Keratinocyte (primary cell): ENCODE measurements at places on chromosomes 6 and 20.

DNA sequence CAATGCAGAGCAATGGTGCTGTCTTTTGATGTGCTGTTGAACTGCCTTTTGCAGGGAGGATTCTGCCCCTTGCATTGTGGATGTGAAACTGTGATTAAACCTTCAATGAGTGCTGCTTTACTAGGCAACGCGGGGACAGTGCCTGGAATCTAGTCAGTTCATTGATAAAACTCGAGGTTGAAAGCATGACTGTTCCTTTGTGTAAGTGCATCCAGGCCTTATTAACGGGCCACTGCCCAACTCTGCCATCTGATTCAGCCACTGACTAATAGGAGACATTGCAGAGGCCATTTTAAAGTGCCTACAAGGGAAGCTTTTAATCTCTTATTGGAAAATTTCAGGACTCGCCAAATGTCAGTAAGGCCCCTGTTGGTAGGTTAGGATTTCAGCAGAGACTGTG lies 49.3 kb downstream of the SLC35F1 start:
- DNase-seq: no peak

- no peak for DNase-seq
Measured at GRCh38 chr6:116580198-116580597, 8.9 kb downstream of the RWDD1 start.

GRCh38 chr20:59385480-59385879 lies 85.1 kb downstream of the EDN3 start:
- DNase-seq: no peak

DNA sequence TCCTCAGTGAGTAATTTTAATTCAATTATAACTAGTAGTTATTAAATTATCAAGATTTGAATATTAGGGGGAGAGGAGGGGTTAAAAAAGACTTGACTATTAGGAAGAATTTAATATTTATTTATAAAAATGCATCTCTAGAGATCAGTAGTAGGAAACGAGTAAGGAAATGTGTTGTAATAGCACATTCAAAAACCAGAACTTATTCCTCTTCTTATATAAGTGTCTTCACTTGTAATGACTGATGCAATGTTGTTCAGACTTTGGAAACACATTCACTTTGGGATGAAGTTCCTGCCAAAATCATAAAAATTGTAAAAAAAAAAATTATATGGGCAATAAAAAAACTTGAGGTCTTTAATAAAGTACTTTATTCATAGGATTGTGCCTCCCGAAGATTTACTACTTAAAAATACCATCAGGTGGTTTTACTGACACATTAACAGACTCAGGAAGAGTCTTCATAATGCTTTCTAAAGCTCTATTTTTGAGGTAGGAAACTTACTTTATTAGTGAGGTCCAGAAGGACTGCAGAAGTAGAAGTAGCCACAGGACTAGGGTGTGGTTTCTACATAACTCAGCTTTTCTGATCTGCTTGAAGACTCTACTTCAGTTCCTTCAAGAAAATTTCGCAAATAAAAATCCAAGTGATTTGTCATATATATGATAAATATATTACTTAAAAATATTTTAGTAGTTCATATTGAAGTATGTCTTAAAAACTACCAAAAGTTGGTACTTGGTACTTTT lies 59.8 kb downstream of the CCDC170 start:
- DNase-seq: no peak

GRCh38 chr20:48684501-48685041 lies 143.2 kb downstream of the PREX1 start:
- DNase-seq: no peak

- no peak for DNase-seq
Measured at GRCh38 chr6:64815718-64816117, 891.3 kb downstream of the EYS start.

GRCh38 chr20:60085551-60086132 lies 127.4 kb downstream of the CDH26 start:
- no peak for DNase-seq

DNA sequence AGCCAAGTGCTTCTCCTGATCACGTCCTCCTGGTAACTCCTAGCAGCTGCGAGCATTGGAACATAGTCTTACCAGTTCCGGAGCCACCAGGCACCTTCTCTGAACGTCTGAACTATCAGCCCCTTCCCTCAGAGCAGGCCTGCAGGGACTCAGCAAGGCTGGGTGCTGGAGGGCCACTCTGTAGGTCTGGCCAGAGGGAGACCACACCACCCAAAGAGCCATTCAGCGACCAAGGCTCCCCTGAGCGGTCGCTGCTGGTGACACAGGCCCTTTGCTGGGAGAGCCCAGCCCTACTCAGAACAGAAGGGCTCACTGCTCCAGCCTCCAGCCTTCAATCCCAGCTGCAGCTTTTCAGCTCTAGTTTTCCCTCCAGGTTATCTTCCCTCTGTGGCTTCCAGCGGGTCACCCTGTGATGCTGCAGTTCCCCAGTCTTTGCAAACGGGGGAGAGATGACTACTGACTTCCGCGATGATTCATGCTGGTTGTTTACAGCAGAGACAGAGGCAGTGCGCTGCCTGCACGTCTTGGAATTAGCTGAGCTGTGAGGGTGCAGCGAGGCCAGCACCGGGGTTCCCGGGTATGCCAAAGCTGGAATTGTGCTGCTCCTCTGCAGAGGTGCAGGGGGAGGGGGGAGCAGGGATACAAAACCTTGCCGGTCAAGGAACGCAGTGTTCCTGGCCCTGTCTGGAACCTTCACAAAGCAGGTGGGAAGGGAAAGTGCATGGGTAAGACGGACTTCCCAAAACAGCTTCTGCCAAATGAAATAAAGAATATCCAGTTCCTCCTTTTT lies 161.4 kb downstream of the LY86 start:
- DNase-seq: no peak

DNA sequence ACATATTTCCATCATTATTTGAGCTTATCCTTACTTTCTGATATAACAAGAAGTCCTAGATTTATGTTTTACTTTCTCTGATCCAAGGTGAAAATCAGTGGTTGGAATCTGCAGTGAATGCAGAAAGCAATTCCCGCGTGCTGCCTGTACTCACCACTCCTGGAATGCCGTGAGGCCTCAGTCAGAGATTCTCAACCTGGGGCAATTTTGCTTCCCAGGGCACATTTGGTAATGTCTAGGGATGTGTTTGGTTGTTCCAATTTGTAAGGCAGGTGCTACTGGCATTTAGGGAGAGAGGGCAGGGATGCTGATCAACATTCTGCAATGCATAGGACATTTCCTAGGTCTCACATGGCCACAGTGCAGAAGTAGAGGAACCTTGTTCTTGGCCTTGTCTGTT lies 23.9 kb downstream of the CST4 start:
- no peak for DNase-seq

- DNase-seq: no peak
Measured at GRCh38 chr20:34350095-34350494, 13.0 kb upstream of the ITCH start.

DNA sequence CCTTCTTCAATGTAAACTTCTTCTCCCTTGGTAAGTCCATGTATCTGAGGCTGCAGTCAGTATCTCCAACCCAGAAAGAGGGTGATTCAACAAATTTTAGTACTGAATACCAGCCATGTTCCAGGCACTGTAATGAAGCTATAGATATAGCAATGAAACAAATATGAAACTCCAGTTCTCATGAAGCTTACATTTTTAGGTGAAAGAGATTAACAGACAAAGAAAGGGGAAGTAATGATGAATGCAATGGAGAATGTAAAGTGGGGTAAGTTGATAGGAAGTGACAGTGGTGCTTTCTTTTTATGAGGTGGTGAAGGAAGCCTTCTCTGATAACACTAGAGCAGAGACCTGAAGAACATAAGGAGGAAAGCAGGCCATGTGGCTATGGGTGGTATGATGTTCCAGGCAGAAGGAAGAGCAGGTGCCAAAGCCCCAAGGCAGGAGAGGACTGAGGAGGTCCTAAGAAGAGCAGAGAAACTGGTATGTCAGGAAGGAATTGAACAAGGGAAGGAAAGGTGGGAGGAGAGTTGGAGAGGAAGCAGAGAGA lies 143.6 kb downstream of the TFAP2B start:
- DNase-seq: no peak

- no peak for DNase-seq
Measured at GRCh38 chr6:75735491-75736186, 13.4 kb upstream of the MYO6 start.

- DNase-seq: peak; percentile 38
Measured at GRCh38 chr20:17995967-17996819, 27.4 kb downstream of the MGME1 start.

DNA sequence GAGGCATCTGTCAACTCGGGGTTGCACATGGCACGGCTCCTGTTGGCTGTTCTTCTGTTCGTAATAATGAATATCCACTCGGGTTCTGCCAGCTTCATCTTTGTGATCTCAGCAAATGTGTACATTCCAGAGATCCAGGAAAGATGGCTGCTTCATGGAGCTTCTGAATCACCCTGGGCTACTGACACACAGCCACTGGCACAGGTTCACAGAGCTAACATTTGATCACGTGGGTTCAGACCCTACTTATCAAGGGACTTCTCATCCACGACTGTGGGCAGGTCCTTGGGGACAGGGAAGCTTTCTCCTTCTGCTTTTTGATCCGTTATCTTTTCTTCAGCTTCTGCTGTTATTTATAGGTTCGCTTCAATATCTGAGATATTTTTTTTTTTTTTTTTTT lies 18.1 kb downstream of the PPP1R3G start:
- no peak for DNase-seq

DNA sequence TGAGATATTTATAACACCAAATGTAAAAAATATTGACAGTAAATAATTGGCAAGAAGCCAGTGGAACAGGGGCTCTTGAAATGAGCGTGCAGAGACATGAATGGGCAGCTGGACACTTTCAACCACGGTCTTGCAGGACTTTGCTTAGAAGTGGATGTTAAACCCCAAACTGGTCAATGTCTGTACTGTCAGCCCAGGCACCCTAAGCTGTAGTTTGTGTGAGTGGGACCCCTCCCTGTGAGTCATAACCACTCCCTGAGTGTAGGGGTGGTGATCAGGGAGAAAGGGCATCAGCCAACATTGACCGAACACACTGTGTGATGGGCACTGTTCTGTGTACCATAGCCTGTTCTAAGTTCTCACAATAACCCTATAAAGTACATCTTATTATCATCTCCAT lies 108.6 kb downstream of the FIG4 start:
- no peak for DNase-seq

GRCh38 chr6:132215805-132216204 lies 185.5 kb downstream of the MOXD1 start:
- DNase-seq: no peak

DNA sequence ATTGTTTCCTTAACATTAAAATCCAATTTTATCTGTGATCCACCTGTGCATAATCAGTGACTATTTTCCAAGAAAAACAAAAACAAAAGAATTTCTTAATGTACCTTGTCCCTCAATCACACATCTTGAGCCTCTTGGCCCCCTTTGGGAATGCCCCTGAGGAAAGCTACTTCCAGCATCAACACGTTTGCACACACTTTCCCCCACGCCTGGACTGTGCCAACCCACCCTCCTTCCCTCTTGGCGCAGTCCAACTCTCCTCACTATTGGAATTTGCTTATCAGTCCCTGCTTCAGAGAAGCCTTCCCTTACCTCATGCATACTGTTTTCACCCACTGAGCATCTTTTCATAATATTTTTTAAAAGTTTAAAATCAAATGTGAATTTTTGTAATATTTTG lies 389.4 kb upstream of the NRSN1 start:
- DNase-seq: no peak

DNA sequence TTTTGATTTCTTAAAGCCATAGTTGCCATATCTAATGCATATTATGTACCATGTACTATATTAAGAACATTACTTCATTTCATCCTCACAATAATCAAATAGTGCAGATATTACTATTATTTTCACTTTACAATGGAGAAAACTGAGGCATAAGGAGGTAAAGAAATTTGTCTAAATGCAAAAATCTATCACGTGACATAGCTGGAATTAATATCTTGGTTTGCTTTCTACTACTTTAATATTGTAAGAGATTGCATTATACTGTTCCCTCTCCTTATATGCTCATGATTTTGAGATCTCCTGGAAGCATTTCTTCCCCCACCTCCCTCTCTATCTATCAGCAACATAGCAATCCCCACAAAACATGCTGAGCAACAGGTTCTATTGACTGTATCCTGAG lies 330.8 kb upstream of the SPTLC3 start:
- no peak for DNase-seq

DNA sequence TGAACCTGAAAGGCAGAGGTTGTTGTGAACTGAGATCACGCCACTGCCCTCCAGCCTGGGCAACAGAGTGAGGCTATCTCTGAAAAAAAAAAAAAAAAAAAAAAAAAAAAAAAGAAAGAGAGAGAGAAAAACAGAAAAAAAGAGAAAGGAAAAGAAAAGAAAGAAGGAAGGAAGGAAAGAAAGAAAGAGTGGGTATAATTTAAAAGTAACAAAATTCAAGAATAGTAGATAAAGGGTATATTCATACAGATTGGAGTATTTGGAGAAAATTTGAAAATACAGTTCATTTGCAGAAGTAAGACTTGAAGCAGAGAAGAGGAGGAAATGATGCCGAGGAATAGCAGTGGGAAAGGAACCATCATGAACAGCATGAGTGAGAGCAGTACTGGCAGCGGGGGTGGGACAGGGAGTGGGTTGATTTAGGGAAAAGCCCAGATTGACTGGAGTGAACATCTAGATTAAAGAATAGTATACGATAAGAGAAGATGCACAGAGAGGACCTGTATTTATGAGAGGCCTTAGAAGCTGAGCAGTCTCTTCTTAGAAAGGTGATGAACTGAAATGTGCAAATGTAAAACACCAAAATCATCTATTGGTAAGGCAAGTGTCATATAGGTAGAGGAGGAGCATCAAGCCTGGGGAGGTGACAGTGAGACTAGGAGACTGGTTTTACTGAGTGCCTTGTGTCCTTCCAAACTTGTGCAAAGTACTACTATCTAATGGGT lies 17.8 kb upstream of the HLA-DRB1 start:
- DNase-seq: no peak

GRCh38 chr6:135922746-135923145 lies 71.2 kb downstream of the PDE7B start:
- no peak for DNase-seq

GRCh38 chr6:51459958-51460357 lies 627.5 kb downstream of the PKHD1 start:
- DNase-seq: no peak

GRCh38 chr6:63739094-63739687 lies 103.6 kb downstream of the PHF3 start:
- DNase-seq: no peak

- DNase-seq: no peak
Measured at GRCh38 chr6:119628691-119629594, 279.4 kb upstream of the MAN1A1 start.

GRCh38 chr6:100593522-100593921 lies 128.8 kb upstream of the SIM1 start:
- no peak for DNase-seq

DNA sequence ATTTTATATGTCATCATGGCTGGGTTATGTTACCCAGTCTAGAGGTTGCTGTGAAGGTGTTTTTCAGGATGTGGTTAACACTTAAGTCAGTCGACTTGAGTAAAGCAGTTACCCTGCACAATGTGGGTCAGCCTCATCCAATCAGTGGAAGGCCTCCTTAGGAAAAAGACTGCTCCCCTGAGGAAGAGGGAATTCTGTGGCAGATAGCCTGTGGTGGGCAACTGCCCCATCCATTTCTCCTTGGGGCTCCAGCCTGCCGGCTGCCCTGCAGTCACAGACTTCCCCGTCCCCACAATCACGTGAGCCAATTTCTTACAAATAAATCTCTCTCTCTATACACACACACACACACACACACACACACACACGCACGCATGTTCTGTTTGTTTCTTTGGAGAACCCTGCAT lies 34.5 kb upstream of the MPC1 start:
- DNase-seq: no peak

GRCh38 chr20:62837790-62838127 lies 20.9 kb downstream of the COL9A3 start:
- no peak for DNase-seq
